ENCODE measurements at places on chromosomes 7 and 10.
A peak's percentile ranks its signal among the peaks of the same experiment; 100 is the strongest.

GRCh38 chr7:37718585-37718984, 35.0 kb downstream of the GPR141 start:
- no peak for DNase-seq

- no peak for DNase-seq
Observed at GRCh38 chr10:125026036-125026931, 84.4 kb downstream of the ZRANB1 start.

- no peak for DNase-seq
Observed at GRCh38 chr10:16297642-16298041, 139.2 kb upstream of the PTER start.

DNA sequence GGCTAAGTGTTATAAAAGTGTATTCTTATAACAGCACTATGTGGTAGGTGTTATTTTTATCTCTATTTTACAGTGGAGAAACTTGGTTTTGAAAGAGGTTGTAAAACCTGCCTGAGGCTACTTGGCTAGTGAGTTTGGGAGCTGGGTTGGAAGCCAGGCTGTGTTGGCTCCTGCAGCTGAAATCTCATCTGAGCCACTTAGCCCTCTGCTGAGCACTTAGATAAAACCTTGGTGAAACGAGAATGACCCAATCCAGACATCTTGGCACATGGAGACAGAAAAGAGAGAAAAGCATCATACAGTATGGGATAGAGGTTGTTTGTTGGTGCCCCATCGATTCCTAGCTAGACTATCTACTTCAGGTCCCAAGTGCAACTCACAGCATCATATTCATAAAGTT, 37.4 kb downstream of the BLNK start:
- no peak for DNase-seq

- DNase-seq, result no peak
Observed at GRCh38 chr7:80132594-80132993, 2.0 kb upstream of the GNAI1 start.

GRCh38 chr7:81672872-81673271, 97.0 kb downstream of the HGF start:
- DNase-seq, result no peak

GRCh38 chr7:20494566-20494965, 120.9 kb upstream of the ABCB5 start:
- DNase-seq, result no peak

- no peak for DNase-seq
Observed at GRCh38 chr7:3264693-3265339, 36.2 kb upstream of the SDK1 start.

- no peak for DNase-seq
Observed at GRCh38 chr10:77710081-77710551, 72.5 kb upstream of the KCNMA1 start.

DNA sequence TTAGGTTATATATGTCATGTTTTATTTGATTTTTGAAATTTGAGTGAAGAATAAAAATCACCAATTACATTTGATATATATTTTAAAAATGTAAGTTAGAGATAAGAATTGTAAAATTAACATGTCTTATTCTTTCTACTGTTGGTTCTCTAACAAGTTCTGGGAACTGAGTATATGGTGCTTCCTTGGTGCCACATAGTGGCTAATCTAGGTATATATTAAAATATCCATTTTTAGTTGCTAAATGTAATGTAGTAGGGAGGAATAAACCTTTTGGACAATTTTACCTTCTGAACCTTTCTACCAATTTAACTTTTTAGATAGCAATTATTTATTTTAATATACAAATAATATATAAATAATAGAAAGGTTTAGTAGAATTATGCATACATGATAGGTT, 17.5 kb downstream of the CFAP69 start:
- DNase-seq, result no peak

DNA sequence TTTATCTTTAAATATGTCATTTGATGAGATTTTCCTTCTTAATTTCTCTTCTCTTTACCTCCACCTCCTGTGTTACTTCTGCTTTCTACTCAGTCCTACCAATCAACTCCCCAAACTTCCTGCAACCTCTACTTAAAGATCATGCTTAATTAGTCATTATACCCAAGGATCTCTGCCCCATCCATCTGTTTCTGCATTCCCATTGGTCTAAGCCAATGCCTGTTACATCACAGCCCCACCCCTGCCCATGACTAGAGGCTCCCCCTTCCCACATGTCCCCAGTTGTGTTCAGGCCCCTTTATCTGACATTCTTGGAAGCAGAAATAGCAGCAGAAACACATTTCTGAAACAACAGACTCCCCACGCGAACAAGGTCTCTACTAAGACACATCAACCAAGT, 319.1 kb upstream of the NFE2L3 start:
- DNase-seq, result no peak

- no peak for DNase-seq
Observed at GRCh38 chr7:1970895-1971294, 261.9 kb downstream of the MAD1L1 start.

- peak; percentile 23 for DNase-seq
Observed at GRCh38 chr10:13528875-13529713, at the start of gene BEND7. Gene BEND7, minus strand, starts transcription at chr10:13529014. Its CDS starts 481 bp downstream, at chr10:13528533.
